ENCODE measurements at places on chromosomes 1 and 21.

GRCh38 chr1:226983992-226984364, 43.9 kb downstream of the COQ8A start:
- no peak for DNase-seq

- peak; percentile 51 for DNase-seq
Measured at GRCh38 chr1:70779571-70779970, 268.0 kb downstream of the PTGER3 start.

DNA sequence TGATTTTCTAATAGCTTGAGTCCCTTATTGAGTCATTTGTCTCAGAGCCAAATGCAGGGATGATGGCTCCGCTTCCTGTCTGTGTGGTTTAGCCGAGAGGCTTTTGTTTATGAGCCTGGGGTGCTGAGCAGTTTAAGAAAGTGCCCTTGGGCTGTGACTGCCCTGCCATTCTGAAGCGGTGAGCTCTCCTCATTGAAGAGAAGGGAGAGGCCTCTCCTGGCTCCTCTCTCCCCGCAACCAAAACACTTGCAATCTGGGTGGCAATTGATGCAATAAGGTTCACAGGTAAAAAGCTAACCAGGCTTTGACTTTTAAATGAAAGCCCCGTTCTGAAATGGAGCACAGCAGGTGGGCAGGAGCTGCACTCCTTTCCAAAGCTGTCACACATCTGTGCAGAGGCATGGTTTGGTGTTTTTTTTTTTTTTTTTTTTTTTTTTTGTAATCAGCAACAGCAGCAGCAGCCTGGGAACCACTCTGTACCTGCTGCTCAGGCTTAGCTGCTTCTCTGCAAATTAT, 403.7 kb downstream of the SIPA1L2 start:
- DNase-seq, result peak; percentile 25

GRCh38 chr1:86965012-86965826, 50.8 kb downstream of the HS2ST1 start:
- DNase-seq, result peak; percentile 5

DNA sequence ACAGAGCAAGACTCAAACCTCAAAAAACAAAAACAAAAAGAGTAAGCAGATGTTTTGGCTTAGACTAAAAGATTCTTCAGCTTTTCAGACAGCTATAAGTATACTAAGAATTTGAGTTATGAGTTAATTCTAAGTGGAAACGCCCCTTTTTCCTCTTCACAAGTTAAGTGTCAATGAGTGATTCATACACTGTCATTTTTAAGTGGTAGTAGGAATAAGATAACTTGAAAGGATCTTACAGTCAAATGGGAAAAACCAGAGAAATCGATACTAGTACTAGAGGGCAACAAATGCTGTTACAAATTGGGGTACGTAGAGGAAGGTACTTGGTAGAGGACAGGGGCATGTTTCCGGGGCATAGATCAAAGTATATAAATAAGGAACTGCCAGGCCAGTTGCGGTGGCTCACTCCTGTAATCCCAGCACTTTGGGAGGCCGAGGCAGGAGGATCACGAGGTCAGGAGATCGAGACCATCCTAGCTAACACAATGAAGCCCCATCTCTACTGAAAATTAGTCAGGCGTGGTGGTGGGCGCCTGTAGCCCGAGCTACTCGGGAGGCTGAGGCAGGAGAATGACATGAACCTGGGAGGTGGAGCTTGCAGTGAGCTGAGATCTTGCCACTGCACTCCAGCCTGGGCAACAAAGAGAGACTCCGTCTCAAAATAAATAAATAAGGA, 7.4 kb downstream of the H3-3A start:
- no peak for DNase-seq

DNA sequence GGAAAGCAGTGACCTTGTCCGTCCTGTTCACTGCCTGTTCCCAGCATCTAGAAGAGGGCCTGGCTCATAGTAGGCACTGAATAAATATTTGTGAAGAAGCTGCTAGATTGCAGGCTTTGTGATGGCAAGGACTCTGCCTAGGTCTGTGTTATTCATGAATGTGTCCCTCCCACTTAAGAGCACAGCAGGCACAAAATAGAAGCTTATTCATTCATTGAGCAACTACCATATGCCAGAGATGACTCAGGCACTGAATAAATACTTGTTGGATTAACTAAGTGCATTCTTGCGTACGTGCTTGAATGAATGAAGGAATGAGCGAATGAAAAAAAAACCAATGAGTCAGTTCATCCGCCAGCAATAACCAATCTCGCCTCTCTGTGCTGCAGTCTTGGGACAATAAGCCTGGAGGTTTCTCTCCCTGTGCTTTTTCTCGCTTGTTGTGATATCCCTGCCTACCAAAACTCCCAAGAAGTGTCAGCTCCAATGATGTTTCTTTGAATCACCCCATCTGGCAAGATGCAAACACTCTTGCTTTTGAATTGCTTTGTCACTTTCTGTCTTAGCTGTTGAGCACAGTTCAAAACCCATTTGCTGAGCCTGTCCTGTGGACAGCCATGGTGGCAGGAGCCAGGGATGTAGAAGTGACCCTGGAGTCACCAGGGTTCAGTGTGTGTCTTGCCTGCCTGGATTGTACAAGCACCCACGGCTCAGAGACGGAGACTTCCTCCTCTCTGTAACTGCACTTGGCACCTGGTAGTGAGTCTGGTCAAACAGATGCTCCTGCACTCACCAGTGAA, 143.9 kb downstream of the KAZN start:
- peak; percentile 89 for DNase-seq

- DNase-seq, result no peak
Measured at GRCh38 chr1:184870319-184870718, 104.0 kb downstream of the NIBAN1 start.

DNA sequence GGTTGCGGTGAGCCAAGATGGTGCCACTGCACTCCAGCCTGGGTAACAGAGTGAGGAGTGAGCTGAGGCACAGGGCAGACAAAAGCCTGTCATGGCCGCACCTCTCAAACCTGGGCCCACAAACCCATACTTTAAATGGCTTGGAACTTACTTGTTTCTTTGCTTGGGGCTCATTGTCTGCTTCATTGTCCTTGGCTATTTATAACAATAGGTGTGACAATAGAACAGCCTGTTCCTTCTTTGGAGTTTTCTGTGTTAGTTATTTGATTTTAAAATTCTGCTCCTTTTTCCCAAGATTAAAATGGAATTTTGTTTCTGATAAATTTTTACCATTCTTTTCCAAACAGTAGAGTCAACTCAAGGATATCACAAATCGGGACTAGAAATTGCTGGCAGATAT, 94.7 kb downstream of the PBX1 start:
- no peak for DNase-seq

DNA sequence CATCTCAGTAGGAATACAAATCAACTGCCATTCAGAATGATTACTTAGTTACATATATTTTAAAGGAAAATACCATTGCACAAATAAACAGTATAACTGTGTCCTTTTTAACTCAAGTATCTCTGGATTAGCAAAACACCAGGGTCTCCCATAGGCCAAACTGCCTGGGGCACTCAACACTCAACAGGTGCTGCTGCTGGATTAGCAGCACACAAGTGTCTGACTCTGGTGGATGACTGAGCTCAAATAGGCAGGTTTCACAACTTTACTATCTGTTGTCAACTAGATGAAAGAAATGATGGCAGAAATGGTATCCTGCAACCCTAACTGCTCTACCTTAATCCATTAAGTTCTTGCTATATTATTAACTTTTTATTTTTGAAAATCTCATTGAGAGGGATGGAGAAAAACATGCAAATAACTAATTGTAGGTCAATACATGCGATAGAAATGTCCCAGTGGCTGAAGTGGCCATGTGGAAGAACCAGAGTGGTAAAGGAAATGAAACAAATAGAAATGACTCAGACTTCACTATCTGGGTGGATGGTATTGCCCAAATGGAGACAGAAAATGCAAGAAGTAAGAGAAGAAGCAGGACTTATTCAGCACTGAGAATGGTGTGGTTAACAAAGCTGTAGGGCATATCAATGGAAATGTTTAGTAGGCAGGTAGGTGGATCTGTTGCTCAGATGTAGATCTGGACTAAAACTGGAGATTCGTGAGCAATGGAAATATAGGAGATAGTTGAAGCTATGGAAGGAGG, 90.8 kb upstream of the CCDC190 start:
- no peak for DNase-seq

DNA sequence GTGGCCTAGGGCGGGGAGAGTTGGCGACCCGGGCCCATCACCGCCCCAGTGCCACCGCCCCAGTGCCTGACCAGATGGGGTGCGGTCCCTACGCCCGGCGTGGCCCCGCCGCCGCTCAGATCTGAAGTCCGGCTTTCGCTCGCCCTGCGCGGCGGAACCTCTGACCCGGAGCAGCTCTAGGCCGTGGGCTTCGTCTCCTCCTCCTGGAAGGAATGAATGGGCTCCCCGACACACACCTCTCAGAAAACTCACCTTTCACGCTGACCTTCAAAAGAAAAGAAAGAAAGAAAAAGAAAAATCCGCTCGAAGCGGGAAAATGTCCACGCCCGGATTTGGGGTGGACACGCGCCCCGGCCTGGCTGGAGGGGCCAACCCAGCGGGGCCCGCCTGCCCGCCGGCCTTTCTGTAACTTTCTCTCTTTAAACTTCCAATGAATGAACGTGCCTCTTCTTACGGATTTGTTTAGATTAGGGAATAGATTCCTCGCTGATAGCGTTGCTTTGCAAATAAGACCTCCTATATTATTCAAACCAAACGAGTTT, 5.4 kb upstream of the SIM2 start:
- DNase-seq, result no peak

DNA sequence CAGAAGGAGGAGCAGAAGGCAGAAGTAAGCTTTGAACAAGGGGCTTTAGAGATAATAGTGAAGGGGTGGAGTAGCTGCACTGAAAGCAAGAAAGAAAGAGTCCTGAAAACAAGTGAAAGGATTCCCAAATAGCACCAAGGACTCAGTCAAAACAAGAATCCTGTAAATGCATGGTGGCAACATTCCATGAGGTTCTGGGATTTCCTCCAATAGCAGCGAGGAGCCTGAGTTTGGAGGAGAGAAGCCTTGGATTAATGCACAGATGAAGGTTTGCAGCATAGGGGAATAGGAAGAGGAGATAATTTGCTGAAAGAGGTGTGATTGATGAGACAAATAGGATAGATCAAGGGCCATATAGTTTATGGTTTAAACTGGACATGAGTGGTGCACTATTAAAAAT, 10.9 kb downstream of the KRTAP22-2 start:
- no peak for DNase-seq

GRCh38 chr1:3996846-3997705, 97.0 kb upstream of the C1orf174 start:
- DNase-seq, result no peak

DNA sequence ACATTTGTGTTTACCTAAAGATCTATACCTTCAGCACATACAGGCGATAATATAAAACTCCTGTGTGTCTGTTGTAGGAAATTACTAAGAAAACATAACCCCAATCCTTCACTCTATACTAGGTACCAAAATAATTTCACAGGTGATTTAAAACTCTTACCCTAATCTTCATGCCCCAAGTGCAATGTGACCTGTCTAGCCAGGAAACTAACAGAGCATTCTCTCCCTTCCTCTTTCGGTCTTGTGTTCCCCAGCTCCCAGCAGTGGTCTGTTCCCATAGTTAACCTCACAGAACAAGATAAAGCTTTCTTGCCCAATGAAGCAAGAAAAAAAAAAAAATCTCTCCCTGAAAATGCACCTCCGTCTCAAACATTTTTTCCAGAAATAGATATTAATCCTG, 493.5 kb downstream of the DPYD start:
- DNase-seq, result no peak

- no peak for DNase-seq
Measured at GRCh38 chr1:84876353-84876752, 16.7 kb downstream of the LPAR3 start.

DNA sequence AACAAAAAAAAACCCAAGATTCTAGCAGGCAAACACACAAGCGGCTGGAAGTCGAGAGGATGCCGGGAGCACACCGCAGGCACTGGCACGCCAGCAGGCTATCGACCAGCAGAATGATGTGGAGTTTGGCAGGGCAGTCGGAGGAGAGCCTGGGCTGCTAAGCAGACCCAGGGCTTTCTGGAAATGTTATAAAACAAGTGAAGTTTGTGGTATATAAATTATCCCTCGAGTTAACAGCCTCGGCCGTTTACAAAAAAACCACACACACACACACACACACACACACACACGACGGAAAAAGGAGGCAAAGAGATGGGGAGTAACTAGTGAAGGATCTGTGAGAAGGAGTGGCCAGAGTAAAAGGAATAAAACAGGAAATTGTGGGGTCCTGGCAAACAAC, 87.2 kb upstream of the IVNS1ABP start:
- DNase-seq, result no peak

- DNase-seq, result no peak
Measured at GRCh38 chr1:18339161-18339560, 141.6 kb upstream of the KLHDC7A start.

DNA sequence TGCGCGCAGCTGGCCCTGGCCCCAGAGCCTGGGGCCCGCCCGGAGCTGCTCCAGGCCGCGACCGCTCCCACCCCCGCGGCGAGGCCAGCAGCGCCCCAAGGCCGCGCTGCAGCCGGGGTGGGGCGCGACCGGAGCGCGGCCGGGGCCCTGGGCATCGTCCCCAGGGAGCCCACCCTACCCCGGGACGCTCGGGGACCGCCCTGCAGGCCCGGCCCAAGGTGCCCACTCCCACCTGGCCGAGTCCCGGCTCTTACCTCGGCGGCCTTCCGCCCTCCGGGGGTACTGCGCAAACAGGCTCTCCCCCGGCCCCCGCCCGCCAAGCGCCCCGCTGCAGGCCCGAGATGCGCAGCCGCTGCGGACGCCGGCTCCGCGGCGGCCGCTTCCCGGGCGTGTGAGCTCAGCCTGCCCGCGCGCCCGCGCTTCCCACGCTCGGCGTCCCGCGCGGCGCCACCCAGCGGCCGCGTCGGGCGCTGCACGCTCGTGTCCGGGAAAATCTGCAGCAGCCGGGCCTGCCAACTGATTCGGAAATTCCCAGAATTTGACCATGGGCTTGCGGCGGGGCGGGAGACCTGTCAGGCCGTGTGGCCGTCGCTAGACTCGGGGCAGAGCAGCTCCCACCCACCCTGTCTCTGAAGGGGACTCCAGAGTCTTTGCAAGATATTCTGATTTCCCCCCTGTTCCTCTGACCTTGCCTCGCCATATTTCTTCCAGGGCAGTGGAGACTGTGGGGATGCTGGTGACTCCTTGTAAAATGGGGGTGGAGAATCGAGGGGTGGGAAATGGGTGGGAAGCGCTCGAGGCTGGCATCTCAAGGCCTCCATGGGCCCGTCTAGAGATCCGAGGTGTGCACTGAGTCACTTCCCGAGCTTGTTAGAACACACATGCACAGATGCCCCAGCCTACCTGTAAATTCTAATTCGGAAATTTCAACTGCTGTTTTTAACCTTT, 41.9 kb downstream of the CD34 start:
- DNase-seq, result peak; percentile 36

- no peak for DNase-seq
Measured at GRCh38 chr1:45924736-45925135, 121.3 kb downstream of the MAST2 start.

All from fibroblast of skin of left biceps (primary cell).